ENCODE measurements at places on chromosomes 7 and 10. TPM values are rescaled to one million over a fixed set of nuclear protein-coding genes. Genes with fewer than 3 reads are reported as not detected.

- DNase-seq = no peak
Measured at GRCh38 chr10:23081221-23081750, 14.1 kb upstream of the MSRB2 start.

- no peak for DNase-seq
Measured at GRCh38 chr7:70042533-70042932, 444.3 kb downstream of the AUTS2 start.

GRCh38 chr10:122567056-122567660 is 6.6 kb downstream of the DMBT1 start:
- no peak for DNase-seq

GRCh38 chr7:3197567-3198213 is 103.4 kb upstream of the SDK1 start:
- no peak for DNase-seq

- DNase-seq = no peak
Measured at GRCh38 chr7:68503400-68503799, 1094.9 kb upstream of the AUTS2 start.

GRCh38 chr10:58175990-58176900 is 91.4 kb downstream of the IPMK start:
- DNase-seq = no peak

DNA sequence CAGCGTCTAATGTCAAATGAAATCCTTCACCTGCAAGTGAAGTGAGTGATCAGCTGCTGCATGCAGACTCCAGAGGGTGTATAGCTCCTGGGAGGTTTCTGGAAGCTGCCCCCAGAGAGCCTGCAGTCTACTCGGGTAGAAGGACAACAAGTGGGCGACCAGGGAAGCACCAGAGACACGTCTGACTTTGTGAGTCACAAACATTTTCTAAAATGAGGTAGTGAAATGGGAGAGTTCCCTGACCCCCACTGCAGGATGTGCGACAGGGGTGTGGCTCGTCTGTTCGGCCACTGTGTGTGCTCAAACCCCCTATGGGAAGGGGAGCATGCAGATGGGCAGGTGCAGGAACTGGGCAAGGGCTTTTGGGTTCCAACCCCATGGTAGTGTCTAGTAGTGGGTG is 177.1 kb upstream of the PRKCQ start:
- DNase-seq = no peak

Gene PPP1R17
- not detected for total RNA-seq

Gene CNPY4
- total RNA-seq = 14.1 TPM

Gene INMT
- total RNA-seq = 47.3 TPM

Gene CASD1
- 37.8 TPM for total RNA-seq

Gene NRCAM
- 12.4 TPM for total RNA-seq

Gene ANKRD30A
- not detected for total RNA-seq
